ENCODE measurements at places on chromosomes 13 and 19. TPM values are rescaled to one million over a fixed set of nuclear protein-coding genes. Genes with fewer than 3 reads are reported as not detected.

Gene PLIN5
- total RNA-seq: 64.6 TPM

Gene NLRP7
- total RNA-seq: not detected

Gene C19orf73
- 1.3 TPM for total RNA-seq

Gene WDR62
- total RNA-seq: 28.3 TPM

Gene FAM216B
- 4.6 TPM for total RNA-seq

- no peak for DNase-seq
Measured at GRCh38 chr13:26247608-26248007, 6.3 kb upstream of the CDK8 start.

GRCh38 chr13:93227878-93228642 lies 1.5 kb downstream of the GPC6 start:
- DNase-seq: peak; percentile 54

- no peak for DNase-seq
Measured at GRCh38 chr19:28530406-28531035, 682.4 kb downstream of the UQCRFS1 start.

GRCh38 chr19:37412700-37413099 lies 41.8 kb downstream of the ZNF527 start:
- no peak for DNase-seq

DNA sequence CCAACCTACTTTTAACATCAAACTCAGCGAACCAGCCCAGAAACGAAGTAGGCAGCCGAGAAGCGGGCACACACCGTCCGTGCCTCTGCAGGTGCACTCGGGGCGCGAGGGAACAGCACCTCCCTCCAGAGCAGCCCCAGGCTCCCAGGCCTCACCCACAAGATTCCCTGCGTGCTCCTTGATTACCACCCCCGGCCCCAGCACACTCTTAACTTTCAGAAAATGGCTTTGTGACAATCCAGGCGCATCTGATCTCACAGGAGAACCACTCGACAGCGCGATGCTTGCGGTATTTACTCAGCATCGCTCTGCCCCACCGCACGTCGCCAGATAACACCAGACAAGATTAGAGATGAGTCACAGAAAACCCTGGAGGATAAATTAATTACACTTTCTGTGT lies 134.9 kb upstream of the SPACA7 start:
- DNase-seq: no peak
